ENCODE measurements at places on chromosomes 6 and 20. TPM values are rescaled to one million over a fixed set of nuclear protein-coding genes. Genes with fewer than 3 reads are reported as not detected.

The RPP40 gene
- 6.9 TPM for total RNA-seq

The TMEM63B gene
- total RNA-seq = 80.8 TPM

GRCh38 chr6:31152781-31153180, 4.8 kb downstream of the CCHCR1 start:
- no peak for DNase-seq

GRCh38 chr20:31869942-31870725, at the start of the genes DUSP15 and TTLL9:
TSS of gene DUSP15 (minus strand) at chr20:31870527. CDS start at chr20:31870337, 190 bp downstream.
TSS of gene TTLL9 (plus strand) at chr20:31870634. CDS start at chr20:31871127, 493 bp downstream.
- no peak for DNase-seq

The PDYN gene
- total RNA-seq = not detected

GRCh38 chr6:23308166-23308565, 738.8 kb downstream of the HDGFL1 start:
- no peak for DNase-seq

The TMEM74B gene
- 0.76 TPM for total RNA-seq

GRCh38 chr20:31990641-31991338, 19.4 kb upstream of the CCM2L start:
- DNase-seq = no peak

The RIN2 gene
- total RNA-seq = 143 TPM

The OR11A1 gene
- not detected for total RNA-seq

The POU5F1 gene
- total RNA-seq = not detected

The GRM1 gene
- total RNA-seq = 0.05 TPM

The KIAA0408 gene
- total RNA-seq = 0.87 TPM

Data from glomerular endothelial cell (primary cell).